A549 treated with GW870086 at 1 μM for 4 hours (cell line): ENCODE measurements at places on chromosomes 6 and 20. TPM values are rescaled to one million over a fixed set of nuclear protein-coding genes. Genes with fewer than 3 reads are reported as not detected.

RBBP8NL gene
- 0.25 to 0.80 TPM (median 0.66 TPM) in 5 replicates for total RNA-seq

RFX6 gene
- total RNA-seq: not detected in 5 replicates

ECT2L gene
- total RNA-seq: not detected in 5 replicates

TNXB gene
- total RNA-seq: 0.42 to 1.3 TPM (median 0.65 TPM) in 5 replicates

BPI gene
- not detected in 5 replicates for total RNA-seq

FLRT3 gene
- 1.1 to 1.6 TPM (median 1.3 TPM) in 5 replicates for total RNA-seq

BPIFB1 gene
- 0.08 to 0.10 TPM in 2 of 5 replicates, not detected in the others for total RNA-seq

NMBR gene
- total RNA-seq: not detected in 5 replicates

CGA gene
- 0.24 to 0.67 TPM (median 0.48 TPM) in 5 replicates for total RNA-seq

ID1 gene
- total RNA-seq: 385 to 513 TPM (median 425 TPM) in 5 replicates

GCNT2 gene
- total RNA-seq: 5.6 to 7.5 TPM (median 6.3 TPM) in 5 replicates

AGER gene
- total RNA-seq: 1.3 to 2.3 TPM (median 2.0 TPM) in 5 replicates

MUC21 gene
- total RNA-seq: not detected in 5 replicates

GABRR1 gene
- total RNA-seq: not detected in 5 replicates

TP53TG5 gene
- total RNA-seq: not detected in 5 replicates

IBTK gene
- 22.0 to 35.0 TPM (median 31.8 TPM) in 5 replicates for total RNA-seq

SYNDIG1 gene
- 1.4 to 2.8 TPM (median 2.1 TPM) in 5 replicates for total RNA-seq

RPL10A gene
- total RNA-seq: 1,499 to 1,536 TPM (median 1,517 TPM) in 5 replicates

MICB gene
- 6.2 to 8.4 TPM (median 7.1 TPM) in 5 replicates for total RNA-seq

RAB44 gene
- total RNA-seq: 0.02 to 0.06 TPM (median 0.05 TPM) in 4 of 5 replicates, not detected in the other

TINAG gene
- not detected in 5 replicates for total RNA-seq

OR2B6 gene
- total RNA-seq: 0.14 to 0.32 TPM (median 0.18 TPM) in 3 of 5 replicates, not detected in the others

RAMACL gene
- 0.09 to 0.43 TPM (median 0.13 TPM) in 4 of 5 replicates, not detected in the other for total RNA-seq

CSTF1 gene
- total RNA-seq: 35.8 to 40.1 TPM (median 38.8 TPM) in 5 replicates

BMP5 gene
- total RNA-seq: not detected in 5 replicates

CHMP4B gene
- total RNA-seq: 145 to 159 TPM (median 155 TPM) in 5 replicates

SCRT2 gene
- not detected in 5 replicates for total RNA-seq

CAP2 gene
- 8.2 to 13.0 TPM (median 11.9 TPM) in 5 replicates for total RNA-seq

IL17A gene
- not detected in 5 replicates for total RNA-seq

CASS4 gene
- 0.05 TPM in 1 of 5 replicates, not detected in the others for total RNA-seq

KIFC1 gene
- total RNA-seq: 37.6 to 44.2 TPM (median 39.0 TPM) in 5 replicates

CCM2L gene
- total RNA-seq: 0.24 to 0.56 TPM (median 0.45 TPM) in 5 replicates

CYP39A1 gene
- 0.06 to 0.16 TPM in 2 of 5 replicates, not detected in the others for total RNA-seq

ARFGEF3 gene
- 0.35 to 0.70 TPM (median 0.54 TPM) in 5 replicates for total RNA-seq

FOXQ1 gene
- 3.9 to 6.7 TPM (median 5.8 TPM) in 5 replicates for total RNA-seq

PRSS35 gene
- total RNA-seq: 0.07 to 0.15 TPM (median 0.09 TPM) in 4 of 5 replicates, not detected in the other

FAM8A1 gene
- total RNA-seq: 3.2 to 5.1 TPM (median 5.0 TPM) in 5 replicates

SLC4A11 gene
- total RNA-seq: 7.9 to 10.2 TPM (median 9.2 TPM) in 5 replicates

DLK2 gene
- total RNA-seq: 5.1 to 7.8 TPM (median 6.8 TPM) in 5 replicates

TBXT gene
- not detected in 5 replicates for total RNA-seq

MAS1 gene
- not detected in 5 replicates for total RNA-seq

OTOR gene
- total RNA-seq: not detected in 5 replicates

LST1 gene
- total RNA-seq: 0.30 to 0.66 TPM in 2 of 5 replicates, not detected in the others

PROKR2 gene
- total RNA-seq: not detected in 5 replicates

PSORS1C1 gene
- total RNA-seq: 4.4 to 7.5 TPM (median 6.1 TPM) in 5 replicates

FAM162B gene
- not detected in 5 replicates for total RNA-seq

GMPR gene
- 1.7 to 3.1 TPM (median 2.2 TPM) in 5 replicates for total RNA-seq

GPR63 gene
- total RNA-seq: 0.32 to 0.65 TPM (median 0.42 TPM) in 5 replicates

THBS2 gene
- total RNA-seq: 0.02 to 0.08 TPM (median 0.03 TPM) in 3 of 5 replicates, not detected in the others

OPN5 gene
- total RNA-seq: not detected in 5 replicates

PLCB4 gene
- 13.6 to 17.9 TPM (median 16.3 TPM) in 5 replicates for total RNA-seq

FAM209B gene
- 0.21 to 0.72 TPM (median 0.48 TPM) in 5 replicates for total RNA-seq

SIGLEC1 gene
- 0.02 to 0.03 TPM in 2 of 5 replicates, not detected in the others for total RNA-seq
